ENCODE measurements at places on chromosomes 7 and 10.
A peak's percentile ranks its signal among the peaks of the same experiment; 100 is the strongest.

DNA sequence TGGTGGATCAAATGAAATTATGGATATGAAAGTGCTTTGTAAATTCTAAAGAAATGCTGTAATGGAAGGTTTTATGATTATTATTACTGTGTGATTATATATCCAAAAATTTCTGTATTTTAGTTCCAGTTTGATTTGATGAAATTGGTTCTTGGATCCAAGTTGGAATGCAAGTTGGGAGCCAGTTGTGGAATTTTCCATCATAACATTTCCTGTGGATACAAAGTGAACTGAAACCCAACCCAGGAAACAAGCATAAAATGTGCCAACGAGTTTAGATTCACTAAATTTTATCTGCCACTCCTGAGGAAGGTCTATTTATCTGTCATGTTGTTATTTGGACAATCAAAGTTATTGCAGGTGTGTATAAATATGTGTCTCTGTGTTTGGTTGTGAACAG, 131.4 kb upstream of the MDFIC start:
- DNase-seq, result no peak

- DNase-seq, result no peak
Observed at GRCh38 chr7:902996-903395, 26.6 kb downstream of the GET4 start.

DNA sequence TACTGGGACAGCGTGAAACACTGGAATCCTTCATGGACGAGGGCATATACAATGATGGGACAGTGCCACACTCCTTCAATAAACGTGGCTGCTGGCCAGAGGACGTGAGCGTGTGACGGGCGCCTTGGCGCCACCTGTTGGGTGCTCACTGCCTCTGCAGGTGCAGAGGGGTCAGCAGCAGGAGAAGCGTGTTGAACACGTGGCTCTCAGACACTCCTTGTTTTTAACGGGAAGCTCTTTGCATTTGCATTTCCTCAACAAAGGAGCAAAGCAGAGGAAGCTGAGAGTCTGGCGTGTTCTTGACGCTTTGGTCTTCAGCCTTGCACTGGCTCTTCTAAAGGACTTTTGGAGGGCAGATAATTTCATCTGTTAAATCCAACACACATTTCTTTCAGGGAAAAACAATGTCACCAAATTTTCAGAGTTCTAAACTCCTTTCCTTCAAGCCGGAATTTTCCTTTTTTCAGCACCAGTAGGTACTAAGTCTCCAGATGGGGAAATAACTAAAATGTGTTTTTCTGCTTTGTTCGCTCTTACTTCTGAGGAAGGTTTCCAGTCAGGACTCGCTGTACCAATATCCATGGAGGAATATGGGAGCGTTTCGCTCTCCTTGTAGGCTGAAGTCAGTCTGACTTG, 2.9 kb upstream of the GET4 start:
- peak; percentile 65 for DNase-seq

DNA sequence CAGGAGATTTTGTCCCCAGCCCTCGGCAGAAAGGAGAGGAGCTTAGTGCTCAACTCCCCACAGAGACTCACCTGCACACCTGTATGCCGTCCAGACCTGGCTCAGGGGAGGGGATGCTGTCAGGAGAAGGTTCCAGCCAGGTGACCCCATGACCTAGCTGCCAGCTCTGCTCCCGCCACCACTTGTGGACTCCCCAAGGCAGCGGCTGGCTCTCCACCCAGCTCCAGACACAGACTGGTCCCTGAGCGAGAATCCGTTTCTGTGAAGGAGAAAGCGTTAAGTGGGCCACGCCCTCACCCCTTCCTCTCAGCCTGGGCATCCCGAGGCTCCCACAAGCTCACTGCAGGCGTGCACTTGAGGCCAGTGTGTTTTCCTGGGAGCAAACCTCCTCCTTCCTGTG, 76.4 kb downstream of the RGS10 start:
- DNase-seq, result no peak

DNA sequence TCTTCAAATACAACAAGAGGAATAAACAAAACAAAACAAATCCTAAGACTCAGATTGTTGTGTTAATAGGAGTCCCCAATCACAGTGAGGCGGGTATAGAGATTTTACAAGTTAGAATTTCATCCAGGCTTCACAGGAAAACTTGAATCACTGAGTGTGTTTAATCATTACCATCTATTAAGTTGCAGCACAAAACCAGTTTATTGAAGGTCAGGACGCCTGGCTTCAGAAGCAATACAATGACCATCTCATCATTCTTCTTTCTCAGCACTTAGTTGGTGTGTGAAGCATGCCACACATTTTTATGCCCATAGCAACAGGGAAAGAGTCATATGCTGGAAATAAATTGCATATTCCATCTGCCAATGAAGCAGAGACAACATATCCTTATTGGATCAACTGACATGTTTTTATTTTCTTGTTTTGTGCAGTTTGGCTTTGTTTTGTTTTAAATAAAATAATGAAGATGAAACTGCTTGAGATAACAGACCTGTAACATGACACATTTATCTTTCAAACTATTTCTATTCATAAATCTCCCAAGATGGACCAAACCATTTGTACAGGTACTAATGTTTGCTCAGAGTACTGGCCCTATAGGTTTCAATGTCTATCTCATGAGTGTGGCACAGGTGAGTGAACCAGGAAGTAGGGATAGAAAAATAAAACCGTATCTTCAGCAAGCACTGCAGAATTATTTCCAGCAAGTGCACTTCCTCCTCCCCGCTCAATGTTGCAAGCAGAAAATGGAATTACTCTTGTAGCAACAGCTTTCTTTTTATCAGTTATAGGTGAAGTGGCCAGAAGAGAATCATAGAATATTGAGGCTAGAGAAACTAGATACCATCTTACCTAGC, 40.4 kb downstream of the TAC1 start:
- DNase-seq, result no peak

GRCh38 chr7:36736899-36737211, 12.6 kb upstream of the AOAH start:
- no peak for DNase-seq

DNA sequence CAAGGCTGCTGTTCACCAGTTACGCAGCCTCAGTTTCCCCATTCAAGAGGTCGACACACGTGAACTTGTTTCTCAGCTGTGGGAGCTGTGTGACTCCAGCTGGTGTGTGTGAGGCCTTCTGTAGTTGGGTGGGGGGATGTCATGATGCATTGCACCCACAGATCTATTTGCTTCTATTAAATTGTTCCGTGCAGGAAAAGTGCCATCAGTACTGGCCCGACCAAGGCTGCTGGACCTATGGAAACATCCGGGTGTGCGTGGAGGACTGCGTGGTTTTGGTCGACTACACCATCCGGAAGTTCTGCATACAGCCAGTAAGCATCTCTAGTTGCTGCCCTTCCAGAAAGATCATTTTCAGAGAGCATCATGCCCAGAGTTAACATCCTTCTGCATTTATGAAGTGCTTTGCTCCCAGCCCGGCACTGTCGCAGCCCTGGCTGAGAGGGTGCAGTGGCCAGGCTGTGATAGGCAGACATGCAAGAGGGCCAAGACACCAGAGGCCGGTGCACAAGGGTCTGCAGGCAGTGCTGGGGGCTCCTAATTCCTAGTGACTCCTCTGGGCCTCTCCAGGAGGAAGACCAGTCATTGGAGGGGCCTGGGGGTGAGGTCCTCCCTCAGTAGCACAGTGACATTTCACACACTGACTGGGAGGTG, 60.2 kb downstream of the MKI67 start:
- no peak for DNase-seq

Measured in KG1 (cell line).